ENCODE measurements at places on chromosomes 7 and 10. TPM values are rescaled to one million over a fixed set of nuclear protein-coding genes. Genes with fewer than 3 reads are reported as not detected.

The STEAP1 gene
- 37.2 TPM for total RNA-seq

The CFAP46 gene
- total RNA-seq, result not detected

DNA sequence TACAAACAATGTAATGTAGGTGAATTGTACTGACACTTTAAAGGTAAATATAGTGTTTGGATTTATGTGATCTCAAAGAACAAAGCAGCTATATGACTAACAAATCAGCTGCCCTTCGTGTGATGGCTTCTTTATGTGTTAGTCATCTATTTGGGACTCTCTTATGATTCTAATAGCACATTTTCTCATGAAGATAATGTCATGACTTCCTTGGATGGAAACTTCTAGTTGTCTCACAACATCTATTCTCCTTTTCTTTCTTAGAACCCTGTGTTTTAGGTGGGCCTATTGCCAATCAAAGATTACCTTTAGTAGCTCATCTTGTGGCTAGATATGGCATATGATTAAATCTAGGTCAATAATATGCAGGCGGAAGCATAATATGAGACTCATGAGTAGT lies 45.0 kb downstream of the TMEM106B start:
- no peak for DNase-seq

DNA sequence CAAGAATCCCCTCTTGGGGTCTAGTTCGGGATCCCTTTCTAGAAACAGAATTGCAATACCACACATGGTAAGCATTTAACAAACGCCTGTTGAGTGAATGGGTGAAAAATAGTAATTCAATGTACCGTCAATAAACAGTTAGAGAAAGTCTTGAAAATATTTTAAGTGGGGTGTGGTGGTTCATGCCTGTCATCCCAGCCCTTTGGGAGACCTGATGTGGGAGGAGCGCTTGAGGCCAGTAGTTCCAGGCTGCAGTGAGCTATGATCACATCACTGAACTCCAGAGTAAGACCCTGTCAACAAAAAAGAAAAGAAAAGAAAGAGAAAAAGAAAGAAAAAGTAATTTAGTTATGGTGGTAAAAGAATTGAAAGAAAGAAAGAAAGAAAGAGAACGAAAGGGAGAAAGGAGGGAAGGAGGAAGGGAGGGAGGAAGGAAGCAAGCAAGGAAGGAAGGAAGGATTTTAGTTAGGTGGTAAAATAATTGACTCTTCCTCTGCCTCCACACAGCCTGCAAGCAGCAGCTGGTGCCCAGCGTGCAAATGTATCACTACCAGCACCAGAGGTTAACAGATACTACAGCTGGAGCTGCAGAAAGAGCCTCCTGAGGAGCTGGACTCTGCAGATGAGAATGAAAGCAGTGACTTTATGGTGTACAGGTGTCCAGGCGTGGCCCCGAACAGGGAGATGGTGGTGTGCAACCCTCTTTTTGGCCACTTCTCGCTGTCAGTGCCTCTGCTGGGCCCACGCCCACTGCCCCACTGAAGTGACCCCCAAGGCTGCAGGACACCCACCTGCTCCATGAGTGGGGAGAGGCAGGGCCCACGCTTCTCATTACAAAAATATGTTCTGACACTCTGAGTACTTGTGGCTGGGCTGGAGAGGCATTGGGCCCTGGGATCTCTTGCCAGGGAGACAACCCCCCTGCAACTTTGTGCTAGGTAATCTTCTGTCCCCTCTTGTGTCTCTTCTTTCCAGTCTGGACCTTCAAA lies 135.4 kb downstream of the BAMBI start:
- DNase-seq, result no peak

GRCh38 chr10:9301554-9301953 lies 1247.1 kb downstream of the GATA3 start:
- no peak for DNase-seq
